CD14-positive monocyte (primary cell): ENCODE measurements at places on chromosomes 13 and 19. TPM values are rescaled to one million over a fixed set of nuclear protein-coding genes. Genes with fewer than 3 reads are reported as not detected.

GRCh38 chr13:40148742-40149141 lies 493.3 kb downstream of the COG6 start:
- no peak for DNase-seq

GRCh38 chr13:108944760-108945159 lies 315.3 kb downstream of the MYO16 start:
- peak; percentile 88 for DNase-seq

ABCA7 gene
- polyA plus RNA-seq: 7.8 TPM

- no peak for DNase-seq
Measured at GRCh38 chr19:43420954-43421353, 6.3 kb downstream of the TEX101 start.

DNA sequence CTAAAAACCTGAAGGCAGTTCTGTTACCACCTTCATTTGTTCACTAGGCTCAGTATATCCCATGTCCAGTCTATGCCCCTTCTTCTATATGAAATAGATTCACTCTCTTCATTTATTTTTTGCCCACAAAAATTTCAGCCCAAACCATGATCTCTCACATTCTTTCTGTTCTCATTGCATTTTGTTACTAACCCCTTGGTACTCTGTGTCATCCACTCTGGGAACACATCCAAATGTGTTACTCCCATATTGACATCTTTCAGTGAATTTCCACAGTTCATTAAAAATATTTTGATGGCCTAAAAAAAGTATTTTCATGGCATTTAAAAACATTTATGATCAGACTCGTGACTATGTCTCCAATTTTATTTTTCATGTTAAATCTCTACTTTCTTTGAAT lies 378.9 kb downstream of the SLITRK1 start:
- no peak for DNase-seq

PCDH17 gene
- not detected in 2 replicates for polyA plus RNA-seq

CA11 gene
- polyA plus RNA-seq: 1.1 and 1.5 TPM in 2 replicates

GRCh38 chr19:2575734-2576481 lies 100.0 kb downstream of the GADD45B start:
- DNase-seq: no peak

DNA sequence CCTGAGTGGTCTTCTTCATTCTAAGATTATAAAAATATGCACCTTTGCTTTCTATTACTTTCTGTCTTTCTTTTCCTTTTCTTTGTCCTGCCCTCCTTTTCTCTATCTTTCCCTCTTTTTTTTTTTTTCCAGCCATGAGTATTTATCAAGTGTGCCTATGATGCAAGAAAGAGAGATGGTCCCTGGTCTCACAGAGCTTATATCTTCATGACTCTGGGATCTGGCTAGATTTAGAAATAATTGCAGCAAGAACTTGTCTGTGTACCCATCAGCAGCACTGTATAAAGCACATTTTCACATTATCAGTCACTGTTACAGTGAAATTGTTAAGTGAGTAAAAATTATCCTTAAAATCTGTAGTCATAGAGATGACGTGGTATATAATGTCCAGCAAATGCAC lies 31.6 kb upstream of the GAS6 start:
- DNase-seq: no peak

DNA sequence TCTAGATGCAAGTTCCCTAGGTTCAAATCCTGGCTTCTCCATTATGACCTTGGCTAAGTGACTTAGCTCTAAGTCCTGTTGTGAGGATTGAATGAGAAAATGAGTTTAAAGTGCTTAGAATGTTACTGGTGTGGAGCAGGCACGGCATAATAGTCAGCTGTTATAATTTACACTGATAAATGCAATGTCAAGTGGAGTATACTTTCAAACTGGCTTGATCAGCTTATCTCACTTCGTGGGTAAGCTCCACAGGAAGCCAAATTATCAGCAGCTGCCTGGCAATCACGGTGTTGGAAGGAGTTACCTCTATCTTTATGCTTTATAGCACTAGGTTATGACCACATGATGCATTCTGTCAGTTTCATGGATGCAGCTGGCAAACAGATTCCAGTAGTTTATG lies 272.8 kb downstream of the OLFM4 start:
- no peak for DNase-seq

- DNase-seq: no peak
Measured at GRCh38 chr13:29605860-29606526, 10.5 kb upstream of the SLC7A1 start.

GRCh38 chr13:113763961-113764792 lies 5.2 kb downstream of the TMEM255B start:
- DNase-seq: no peak

GRCh38 chr13:79353693-79354092 lies 52.4 kb downstream of the RBM26 start:
- no peak for DNase-seq

GRCh38 chr13:94713561-94714182 lies 1.3 kb upstream of the SOX21 start:
- DNase-seq: no peak

SMIM44 gene
- not detected for polyA plus RNA-seq

- no peak for DNase-seq
Measured at GRCh38 chr13:90276216-90276615, 1071.3 kb upstream of the MIR17HG start.

DNA sequence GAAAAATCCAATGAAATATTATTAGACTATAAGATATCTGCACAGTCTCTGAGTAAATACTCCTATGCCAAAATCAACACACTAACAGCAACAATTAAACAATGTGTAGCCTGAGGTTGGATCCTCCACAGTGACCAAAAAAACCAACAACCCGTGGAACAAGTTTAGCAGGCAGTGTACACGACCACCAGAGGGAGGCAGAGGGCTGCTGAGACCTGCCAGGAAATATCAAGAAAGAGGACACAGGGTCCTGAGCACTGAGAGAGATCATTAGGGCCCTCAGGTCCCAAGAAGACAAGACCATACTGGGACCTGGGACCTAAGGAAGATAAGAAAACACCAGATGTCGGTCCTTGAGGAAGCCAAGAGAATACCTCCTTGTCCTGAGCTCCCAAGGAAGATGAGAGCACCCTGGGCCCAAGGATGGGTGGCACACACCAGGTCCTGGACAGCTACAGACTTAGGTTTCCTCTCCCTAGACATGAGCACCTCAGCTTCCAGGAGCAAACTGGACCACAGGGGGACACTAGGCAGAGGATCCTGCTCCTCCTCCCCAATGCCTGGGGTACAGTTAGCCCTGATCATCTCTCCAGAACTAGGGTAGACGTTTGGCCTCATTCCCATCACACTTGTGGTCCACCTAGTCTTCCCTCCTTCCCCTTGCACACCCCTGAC lies 822 bp upstream of the ZNF274 start:
- peak; percentile 23 for DNase-seq
